ENCODE measurements at places on chromosomes 3 and 15.

DNA sequence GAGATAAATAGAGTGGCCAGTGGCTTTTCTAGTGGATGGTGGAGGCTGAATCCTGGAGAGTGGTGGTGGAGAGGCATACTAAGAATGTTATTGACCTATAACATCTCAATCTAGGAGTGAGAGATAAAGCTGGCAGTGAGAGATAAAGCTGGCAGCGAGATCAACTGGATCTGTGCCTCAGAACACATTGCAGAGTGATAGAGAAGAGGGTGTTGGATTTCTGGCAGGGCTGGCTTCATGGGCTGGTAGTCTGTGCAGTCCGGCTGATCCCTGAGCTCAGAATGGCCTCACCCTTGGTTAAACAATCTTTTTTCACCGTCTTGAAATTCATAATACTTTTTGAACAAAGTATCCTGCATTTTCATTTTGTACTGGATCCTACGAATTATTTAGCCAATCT is 221.2 kb downstream of the NLGN1 start:
- DNase-seq: no peak

DNA sequence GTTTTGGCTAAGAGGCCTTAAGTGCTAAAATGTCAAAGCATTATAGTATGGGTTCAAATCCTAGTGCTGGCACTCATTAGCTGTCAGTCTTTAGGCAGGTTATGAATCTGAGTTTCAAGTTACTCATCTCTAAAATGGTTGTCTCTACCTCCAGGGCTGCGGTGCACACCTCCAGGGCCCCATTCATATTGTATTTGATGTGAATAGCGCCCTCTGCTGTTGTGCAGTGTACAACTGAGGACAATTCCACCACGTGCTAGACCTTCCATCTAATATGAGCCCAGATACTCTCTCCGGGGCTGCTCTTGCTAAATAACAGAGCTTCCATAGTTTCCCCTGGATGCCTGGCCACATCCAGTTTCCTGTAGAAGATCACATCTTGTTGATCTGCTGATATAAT is 54.3 kb downstream of the OXNAD1 start:
- no peak for DNase-seq

DNA sequence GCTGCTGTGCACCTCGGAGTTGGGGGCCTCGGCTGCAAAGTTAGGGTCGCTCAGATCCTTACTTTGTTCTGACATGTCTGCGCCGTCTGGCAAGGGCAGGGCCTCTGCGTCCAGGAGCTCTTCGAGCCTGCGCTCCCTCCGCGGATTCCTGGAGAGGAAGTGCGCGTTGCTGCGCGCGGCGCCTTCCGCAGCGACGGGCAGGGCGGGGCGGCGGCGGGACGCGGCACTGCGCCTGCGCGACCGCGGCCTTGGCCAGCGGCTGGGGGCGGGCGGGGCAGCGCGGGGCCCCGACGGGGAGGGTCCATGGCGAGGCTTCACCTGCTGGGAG is at the start of gene NDN:
Gene NDN, minus strand, starts transcription at position 163 of the 328 bp plus-strand sequence. Its CDS starts 88 bp downstream, at position 75.
- DNase-seq: no peak

- DNase-seq: no peak
These were observed 17.5 kb upstream of the ALDH1A3 start for GRCh38 chr15:100862162-100862561.

- no peak for DNase-seq
These were observed 61.7 kb downstream of the IL1RAP start for GRCh38 chr3:190575437-190576185.

DNA sequence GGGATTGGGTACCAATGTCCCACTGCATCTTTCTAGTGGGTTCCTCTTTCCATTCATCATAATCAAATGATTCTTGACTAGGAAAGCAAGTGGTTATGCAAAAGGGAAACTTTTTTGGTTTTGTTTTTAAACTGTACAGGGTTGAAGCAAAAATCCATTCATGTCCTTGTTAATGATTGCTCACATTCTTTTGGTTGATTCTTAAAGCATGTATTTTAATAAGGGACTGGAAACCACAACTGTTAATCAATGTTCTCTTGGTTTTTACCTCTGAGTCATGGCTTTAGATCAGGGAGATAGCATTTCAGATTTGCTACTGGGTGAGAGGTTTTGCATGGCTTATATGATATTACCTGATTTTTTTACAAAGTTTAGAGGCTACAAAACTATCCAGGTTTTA is 371.7 kb upstream of the RGMA start:
- no peak for DNase-seq

DNA sequence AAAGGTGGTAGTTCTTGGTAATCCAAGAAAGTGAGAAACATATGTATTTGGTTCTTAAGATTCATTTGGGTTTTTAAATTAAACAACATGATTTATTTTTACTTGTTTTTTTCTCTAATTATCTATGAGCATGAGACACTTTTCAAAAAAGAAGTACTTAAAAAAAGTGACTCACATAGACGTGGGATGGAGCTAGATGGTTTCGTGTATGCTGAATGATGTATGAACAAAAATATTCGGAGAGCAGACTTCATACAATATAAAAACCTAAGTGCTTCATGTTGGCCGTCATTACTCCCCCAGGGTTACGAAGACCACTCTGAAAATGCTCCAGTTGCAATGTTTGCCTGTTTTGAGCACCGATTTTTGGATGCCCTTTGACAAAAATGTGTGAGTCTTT is 90.9 kb downstream of the RORA start:
- DNase-seq: no peak

DNA sequence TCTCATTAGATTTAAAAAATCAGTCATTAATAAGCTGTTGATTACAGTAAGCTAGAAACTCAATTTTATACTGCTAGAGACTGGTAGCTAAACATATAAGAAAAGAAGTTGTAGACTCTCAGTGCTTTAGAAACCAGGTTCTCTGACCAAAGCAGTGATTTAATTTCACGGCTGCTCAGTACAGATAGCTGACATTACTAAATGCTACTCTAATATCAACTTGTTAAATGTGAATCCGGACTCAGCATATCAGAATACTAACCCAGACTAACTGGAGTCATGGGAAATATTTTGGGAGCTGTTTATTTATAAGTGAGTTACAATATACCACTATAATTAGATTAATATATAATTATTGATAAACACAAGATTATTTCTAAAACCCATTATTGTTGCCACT is 80.4 kb downstream of the NEDD4 start:
- DNase-seq: no peak

All from AG04450 (cell line).